Activated CD4-positive, CD25-positive, alpha-beta regulatory T cell (primary cell): ENCODE measurements at places on chromosomes 2 and 18.

DNA sequence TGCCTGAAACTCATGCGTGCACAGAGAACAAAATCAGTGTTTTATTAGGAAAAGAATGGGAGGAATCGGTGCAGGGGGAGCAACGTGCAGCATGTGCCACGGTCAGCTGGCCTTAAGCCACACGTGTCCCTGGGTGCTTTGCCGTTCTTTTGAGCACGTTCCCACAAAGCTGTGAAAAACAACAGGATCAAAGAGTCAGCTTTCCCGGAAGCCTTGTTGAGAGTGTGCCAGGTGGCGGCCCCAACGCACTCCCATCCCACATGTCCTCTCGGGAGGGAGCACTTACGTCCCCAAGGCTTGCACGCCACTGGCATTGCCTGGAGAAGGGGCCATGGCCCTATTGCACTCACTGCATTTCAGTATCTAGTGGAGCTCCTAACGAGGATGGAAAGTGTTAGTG, 511.2 kb downstream of the EIPR1 start:
- no peak for DNase-seq

DNA sequence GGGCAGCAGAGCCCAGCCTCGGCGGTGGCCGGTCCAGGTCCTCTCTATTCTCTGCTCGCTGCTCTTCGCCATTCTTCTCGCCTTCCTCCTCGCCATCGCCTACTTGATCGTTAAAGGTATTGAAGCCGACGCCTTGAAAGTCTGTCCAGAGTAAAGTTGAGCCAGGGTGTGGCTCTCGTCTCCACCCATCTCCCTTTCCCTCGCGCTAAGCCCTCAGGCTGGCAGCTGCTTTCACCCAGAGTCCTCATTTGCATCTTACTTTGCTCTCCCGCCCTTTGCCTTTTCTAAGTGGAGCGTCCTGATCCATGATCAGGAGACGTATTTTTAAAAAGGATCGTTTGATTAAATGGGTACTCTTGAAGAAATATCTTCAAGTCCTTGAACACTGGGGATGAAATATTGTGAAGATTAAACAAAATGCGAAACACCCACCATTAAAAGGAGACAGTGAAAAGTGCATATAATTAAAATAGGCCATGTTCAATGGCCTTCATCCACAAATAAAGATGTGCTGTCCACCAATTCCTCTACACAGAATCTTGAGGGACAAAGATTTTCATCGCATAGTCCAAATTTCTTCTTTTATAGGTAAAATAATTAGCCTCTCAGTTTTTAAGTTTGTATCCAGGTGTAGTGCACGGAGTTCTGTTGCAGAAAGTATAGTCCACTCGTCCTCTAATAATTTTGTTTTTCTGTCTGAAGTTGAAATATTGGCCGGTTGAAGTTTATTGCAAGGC, 657 bp downstream of the ARL6IP6 start:
- no peak for DNase-seq

DNA sequence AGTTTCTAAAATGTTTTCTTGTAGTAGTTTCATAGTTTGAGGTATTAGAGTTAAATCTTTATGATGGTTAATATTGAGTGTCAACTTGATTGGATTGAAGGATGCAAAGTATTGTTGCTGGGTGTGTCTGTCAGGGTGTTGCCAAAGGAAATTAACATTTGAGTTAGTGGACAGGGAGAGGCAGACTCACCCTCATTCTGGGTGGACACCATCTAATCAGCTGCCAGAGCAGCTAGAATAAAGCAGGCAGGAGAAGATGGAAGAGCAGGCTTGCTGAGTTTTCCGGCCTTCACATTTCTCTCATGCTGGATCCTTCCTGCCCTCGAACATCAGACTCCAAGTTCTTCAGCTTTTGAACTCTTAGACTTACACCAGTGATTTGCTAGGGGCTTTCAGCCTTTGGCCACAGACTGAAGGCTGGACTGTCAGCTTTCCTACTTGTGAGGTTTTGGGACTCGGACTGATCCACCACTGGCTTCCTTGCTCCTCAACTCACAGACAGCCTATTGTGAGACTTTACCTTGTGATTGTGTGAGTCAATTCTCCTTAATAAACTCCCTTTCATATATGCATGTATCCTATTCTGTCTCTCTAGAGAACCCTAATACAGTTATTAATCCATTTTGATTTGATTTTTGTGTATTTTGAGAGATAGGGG, 56.8 kb upstream of the STK39 start:
- DNase-seq, result no peak

- no peak for DNase-seq
Measured at GRCh38 chr2:197425550-197425949, 9.3 kb downstream of the SF3B1 start.

DNA sequence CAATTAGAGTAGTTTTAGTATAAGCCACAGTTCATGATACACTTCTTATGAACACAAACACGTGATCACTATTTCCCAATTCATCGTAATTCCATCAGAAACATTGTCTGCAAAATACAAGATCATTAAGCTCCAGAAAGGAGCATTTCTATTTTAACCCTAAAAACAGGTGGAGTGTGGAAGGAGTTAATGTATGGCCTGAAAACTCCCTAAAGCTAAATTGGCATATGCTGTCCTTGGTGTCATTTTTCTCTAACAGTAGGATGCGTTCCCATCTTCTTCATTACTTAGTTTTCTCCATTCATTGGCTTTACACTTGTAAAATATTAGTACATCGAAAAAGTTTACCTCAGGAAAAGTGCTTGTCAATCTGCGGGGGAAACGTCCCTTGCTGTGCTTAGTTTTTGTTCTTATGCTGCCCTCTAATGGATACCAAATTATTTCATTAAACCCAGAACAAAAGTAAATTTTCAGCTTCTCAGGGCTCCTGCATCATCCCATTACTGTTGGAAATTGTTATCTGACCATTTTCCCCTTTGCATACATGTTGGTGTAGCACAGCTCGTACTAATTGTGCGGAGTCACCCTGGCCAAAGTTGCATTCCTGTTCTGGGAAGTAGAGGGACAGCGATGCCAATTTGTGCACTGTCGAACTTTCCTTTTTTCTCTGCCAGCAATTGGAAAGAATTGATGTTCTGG, 153.4 kb downstream of the GPD2 start:
- DNase-seq, result no peak

DNA sequence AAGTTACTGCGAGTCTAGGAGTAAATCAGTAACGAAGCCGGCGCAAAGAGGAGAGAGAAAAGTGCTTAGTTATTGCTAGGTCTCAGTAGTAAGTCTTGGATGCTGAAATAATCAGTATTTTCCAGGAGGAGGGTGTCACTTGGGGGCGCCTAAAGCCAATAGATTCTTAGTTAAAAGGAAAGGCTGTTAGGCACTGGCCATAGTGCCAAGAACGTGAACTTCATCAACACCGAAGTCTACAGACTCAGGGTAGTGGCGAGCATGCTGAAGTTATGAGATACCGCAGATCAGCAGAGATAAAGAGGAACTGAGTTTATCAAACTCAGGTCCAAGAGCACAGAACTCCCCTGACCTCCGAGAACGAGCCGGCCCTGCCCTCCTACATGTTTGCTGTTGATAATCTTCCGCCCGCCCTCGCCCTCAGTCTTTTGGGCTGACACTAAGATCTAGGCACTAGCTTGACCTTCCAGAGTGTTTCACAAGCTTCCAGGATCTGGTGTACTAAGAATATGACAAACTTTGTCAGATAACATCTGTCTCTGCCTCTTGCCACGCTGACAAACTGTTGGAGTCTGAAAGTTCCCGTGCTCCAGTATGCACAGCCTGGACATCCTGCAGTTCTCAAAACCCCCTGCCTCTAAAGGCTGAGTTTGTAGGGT, 49.2 kb downstream of the CYB5A start:
- no peak for DNase-seq
